ENCODE measurements at places on chromosomes 5 and 9.

GRCh38 chr5:71865665-71866320 lies 146.7 kb downstream of the CARTPT start:
- DNase-seq = no peak

DNA sequence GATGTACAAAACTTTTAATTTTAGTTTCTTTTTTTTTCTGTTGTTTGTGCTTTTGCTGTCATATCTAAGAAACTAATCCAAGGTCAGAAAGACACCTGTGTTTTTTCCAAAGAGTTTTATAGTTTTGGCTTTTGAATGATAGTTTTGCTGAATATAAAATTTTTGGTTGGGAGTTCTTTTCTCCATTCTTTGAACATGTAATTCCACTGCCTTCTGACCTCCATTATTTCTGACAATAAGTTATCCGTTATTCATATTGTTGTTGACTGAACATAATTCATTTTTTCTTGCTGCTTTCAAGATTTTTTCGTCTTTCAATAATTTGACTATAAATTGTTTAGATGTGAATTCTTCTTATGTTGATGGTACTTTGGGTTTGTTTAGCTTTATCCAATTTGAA lies 82.2 kb upstream of the SLC24A2 start:
- DNase-seq = no peak

DNA sequence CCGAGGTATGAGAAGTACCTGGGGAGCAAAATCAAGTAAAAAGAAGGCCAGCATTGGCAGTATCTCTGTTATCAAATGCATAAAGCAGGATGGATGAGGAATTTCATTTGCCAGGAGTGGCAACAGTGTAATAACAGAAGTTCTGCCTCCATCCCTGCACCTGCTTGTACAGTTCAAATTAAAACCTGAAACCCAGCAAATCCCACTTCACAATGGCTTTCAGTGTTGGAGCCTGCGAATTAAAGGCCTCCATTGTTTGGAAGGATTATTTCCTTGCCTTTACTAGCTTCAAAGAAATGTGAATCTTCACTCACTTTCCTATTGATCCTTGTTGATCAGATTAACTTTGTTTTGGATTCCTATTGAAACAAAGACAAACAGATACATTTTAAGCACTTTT lies 31.5 kb upstream of the IRX1 start:
- no peak for DNase-seq

DNA sequence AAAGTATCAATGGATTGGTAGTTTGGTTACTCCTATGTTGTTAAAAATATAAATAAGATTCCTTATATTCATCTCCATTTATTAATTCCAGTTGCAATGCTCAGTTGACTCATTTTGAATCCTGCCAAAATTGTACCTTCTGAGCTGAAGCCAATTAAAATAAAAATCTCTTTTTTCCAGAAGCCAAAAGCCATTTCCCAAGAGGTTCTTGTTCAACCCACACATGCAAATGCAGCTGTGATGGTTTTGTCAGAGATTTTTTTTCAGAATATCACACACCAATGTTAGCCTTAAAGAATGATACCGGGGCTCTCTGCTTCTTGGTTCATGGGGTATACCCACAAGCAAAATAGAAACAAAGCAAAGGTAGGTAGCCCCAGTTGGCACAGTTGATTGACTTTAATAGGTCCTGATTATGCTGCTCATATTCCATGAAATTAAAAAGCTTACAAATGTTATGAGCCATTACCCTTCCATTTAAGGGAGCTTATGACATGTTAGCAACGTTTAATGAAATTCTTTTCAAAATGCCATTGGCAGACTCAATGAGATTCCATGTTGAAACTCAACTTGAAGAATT lies 208.0 kb downstream of the SGCD start:
- DNase-seq = no peak

- DNase-seq = no peak
Measured at GRCh38 chr9:9920425-9921060, 692.3 kb downstream of the PTPRD start.

DNA sequence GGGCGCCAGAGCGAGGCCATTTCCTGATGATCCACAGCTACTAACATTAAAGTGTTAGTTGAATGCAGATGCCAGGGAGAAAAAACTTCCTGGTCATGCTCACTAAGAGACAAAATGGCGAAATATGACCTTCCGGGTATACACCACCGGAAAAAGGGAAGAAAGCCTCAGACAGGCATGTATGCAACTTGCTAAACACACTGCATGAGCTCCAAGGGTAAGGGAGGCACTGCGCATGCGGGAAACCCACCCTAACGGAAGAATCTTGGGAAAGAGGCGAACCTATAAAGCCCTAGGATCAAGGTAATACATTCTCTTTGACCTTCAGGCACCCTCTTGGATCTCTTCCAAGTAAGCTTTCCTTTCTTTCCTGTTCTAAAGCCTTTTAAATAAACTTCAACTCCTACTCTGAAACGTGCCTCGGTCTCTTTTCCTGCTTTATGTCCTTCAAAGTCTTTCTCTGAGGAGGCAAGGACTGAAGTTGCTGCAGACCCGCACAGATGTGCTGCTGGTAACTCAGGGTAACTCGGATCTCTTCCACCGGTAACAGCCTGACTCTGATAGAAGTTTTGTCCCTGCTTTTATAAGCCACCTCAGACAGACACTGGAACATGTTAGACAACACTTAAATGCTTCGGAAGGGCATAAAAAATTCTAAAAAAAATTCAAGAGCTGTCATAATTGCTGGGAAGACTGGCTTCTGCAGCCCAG lies 64.9 kb downstream of the DTWD2 start:
- no peak for DNase-seq

DNA sequence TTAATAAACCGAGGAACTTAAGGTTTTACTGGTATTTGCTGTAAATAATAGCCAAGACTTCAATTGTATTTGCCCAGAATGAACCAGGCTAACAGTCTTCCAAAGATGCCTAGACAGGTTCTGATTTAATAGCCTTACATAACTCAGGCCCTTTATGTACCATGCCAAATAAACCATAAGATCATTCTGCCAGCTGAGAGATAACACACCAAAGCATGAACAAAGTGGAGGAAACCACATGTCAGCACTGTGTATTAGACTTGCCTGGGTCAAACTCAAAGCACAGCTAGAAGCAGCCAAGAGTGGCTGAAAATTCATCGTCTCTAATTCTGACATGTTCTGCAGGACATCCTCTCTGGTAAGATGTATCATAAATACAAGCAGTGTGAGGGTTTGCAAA lies 319.3 kb upstream of the ZNF608 start:
- DNase-seq = no peak

DNA sequence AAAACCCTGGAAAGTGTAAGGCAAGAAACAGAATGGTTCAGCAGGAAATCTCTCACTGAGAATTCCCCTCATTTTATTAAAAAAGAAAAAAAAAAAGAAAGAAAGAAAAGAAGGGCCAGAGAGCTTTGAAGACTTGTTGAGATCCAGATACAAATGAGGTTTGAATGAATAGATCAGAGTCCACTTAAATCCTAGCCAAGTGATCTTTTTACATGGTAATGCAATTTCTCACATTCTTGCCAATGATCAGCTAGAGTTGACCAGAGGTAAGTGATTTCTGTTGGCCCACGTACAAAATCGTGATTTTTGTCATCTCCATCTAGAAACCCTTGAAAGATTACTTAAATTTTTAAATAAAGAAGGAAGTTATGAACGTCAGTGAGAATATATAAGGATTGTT lies 261.5 kb upstream of the PCSK5 start:
- no peak for DNase-seq

GRCh38 chr9:5436441-5436840 lies 1.3 kb downstream of the PLGRKT start:
- no peak for DNase-seq

GRCh38 chr9:35914301-35914807 lies 5.1 kb downstream of the SPAAR start:
- DNase-seq = no peak

GRCh38 chr5:138177941-138178515 lies 402 bp downstream of the BRD8 start:
- DNase-seq = no peak

- DNase-seq = no peak
Measured at GRCh38 chr5:59174248-59174844, 591.5 kb downstream of the RAB3C start.

- DNase-seq = no peak
Measured at GRCh38 chr9:14957109-14957508, 46.9 kb upstream of the FREM1 start.

DNA sequence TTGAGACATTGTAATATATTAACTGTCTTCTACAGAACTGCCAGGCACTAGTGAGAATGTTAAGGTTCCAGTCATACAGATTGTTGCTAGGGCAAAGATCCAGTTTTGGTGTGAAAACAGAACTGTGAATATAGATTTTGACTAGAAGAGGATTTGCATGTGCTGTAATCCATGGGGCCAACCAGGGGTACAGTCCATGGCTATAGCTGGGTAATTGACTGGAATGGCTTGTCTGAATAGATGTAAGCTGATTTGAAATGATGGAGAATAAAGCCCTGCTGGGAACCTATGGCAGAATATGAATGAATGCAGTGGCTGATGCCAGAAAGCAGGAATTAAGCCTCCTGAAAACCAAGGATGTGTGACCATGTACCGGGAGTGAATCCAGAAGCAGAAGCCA lies 748.5 kb upstream of the CDH10 start:
- DNase-seq = no peak

DNA sequence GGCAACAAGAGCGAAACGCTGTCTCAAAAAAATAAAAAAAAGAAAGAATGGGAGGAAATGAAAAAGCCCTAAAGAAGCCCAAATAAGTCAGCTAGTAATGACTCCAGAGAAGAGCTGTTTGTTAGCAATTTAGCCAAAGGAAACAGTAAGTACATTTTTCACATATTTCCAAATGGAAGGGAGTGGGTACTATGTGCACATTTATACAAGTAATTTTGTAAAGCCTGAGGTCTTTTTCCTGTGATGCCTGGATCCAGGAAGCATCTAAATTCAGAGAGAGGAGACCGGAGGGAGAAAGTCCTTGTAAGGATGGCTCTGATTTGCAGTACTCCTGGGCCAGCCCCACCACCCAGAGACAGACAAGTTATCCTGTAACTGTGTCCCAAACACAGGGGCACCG lies 14.7 kb downstream of the FBP1 start:
- DNase-seq = no peak

- DNase-seq = no peak
Measured at GRCh38 chr9:107426126-107426525, 63.4 kb downstream of the KLF4 start.

GRCh38 chr5:172897481-172898217 lies 61.6 kb upstream of the RPL26L1 start:
- DNase-seq = no peak

Data from stimulated activated CD4-positive, alpha-beta T cell treated with anti-CD3 and anti-CD28 coated beads, Interleukin-1b, Interleukin-23, amount 100 ng/mL, for 24 hours (primary cell).